ENCODE measurements at places on chromosomes 7 and 10.

- DNase-seq = no peak
These were observed 88.9 kb downstream of the RAPGEF5 start for GRCh38 chr7:22267930-22268615.

GRCh38 chr7:45267262-45267661 is 109.7 kb downstream of the RAMP3 start:
- no peak for DNase-seq

GRCh38 chr10:128873411-128874054 is 593.5 kb upstream of the MGMT start:
- no peak for DNase-seq

GRCh38 chr7:111753968-111754367 is 191.7 kb upstream of the IMMP2L start:
- no peak for DNase-seq

GRCh38 chr7:87151002-87151728 is 1.1 kb upstream of the DMTF1 start:
- no peak for DNase-seq

DNA sequence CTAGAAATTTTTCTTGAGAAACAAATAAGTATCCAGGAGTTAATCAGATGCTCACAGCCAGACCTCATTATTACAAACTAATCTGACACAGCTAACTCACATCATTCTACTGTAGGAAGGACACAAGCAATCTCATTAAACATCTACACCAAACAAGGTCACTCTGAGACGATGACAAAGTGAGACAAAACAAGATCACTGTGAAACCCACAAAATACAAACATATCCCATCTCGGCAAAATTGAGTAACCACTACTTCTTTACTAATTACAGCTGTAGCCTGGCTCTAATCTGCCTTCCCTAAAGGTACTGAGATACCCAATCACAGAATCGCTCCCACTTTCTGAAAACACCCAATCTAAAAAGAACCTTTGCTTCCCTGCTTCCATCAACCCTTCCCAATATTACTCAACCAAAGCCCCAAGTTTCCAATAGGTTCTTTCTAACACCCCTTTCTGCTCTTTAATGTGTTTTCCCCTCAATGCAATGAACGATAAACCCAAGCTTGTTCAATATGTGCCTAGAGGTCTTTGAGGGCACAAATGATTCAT is 26.9 kb downstream of the CCDC6 start:
- no peak for DNase-seq

GRCh38 chr7:9102846-9103245 is 669.4 kb downstream of the NXPH1 start:
- no peak for DNase-seq

- DNase-seq = no peak
These were observed 210.8 kb downstream of the ADARB2 start for GRCh38 chr10:1526436-1527055.

DNA sequence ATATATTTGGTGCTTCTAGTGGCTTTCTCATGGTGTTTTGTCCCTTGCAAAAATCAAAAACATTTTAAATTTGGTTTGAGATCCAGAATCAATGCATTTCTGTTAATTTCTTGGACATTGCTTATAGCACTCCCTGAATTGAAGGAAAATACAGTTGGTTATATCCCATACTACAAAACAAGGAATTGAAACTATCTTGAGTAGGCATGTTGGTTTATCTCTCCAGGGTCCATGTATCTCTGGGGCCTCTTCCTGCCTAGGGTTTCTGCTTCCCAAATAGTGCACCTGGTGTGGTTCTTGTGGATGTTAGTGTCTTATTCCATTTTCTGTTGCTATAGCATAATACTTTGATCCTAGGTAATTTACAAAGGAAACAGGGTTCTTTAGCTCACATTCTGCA is 212.4 kb downstream of the CAMK1D start:
- no peak for DNase-seq

GRCh38 chr7:7489546-7489945 is 46.1 kb downstream of the COL28A1 start:
- no peak for DNase-seq

All from anterior cingulate cortex (tissue), 58 donors.